ENCODE measurements at places on chromosomes 16 and 17. TPM values are rescaled to one million over a fixed set of nuclear protein-coding genes. Genes with fewer than 3 reads are reported as not detected.
A peak's percentile ranks its signal among the peaks of the same experiment; 100 is the strongest.

The ABCC11 gene
- 0.41 TPM for total RNA-seq

DNA sequence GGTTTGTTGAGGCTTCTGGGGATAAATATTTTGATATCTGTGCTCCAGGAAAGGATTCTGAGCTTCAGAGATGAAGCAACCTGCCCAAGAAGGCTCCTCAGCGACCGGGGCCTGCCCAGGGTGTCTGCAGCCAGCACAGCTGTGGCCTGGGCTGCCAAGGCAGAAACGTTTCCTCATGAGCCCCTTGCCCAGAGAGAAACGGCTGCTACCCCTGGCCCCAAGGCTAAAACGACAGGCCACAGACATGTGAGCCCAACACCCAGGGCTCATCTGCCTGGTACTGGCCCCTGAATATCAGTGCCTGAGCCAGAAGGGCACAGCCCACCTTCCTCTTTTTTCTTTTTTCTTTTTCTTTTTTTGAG lies 45.4 kb upstream of the RASD1 start:
- DNase-seq = no peak

- DNase-seq = no peak
Observed at GRCh38 chr16:11162586-11163268, 93.3 kb downstream of the SOCS1 start.

GRCh38 chr16:67720236-67720635 lies 1.1 kb upstream of the GFOD2 start:
- no peak for DNase-seq

The TRIM72 gene
- total RNA-seq = 1.2 TPM

The PTX4 gene
- not detected for total RNA-seq

- no peak for DNase-seq
Observed at GRCh38 chr16:21224800-21225199, 8.7 kb upstream of the ANKS4B start.

- DNase-seq = no peak
Observed at GRCh38 chr17:2346475-2346874, 9.2 kb downstream of the SGSM2 start.

- DNase-seq = no peak
Observed at GRCh38 chr17:64632606-64633005, 29.5 kb downstream of the SMURF2 start.

- no peak for DNase-seq
Observed at GRCh38 chr16:22023505-22023904, 15.6 kb downstream of the MOSMO start.

GRCh38 chr17:8175795-8176196 lies 384 bp downstream of the TMEM107 start:
- DNase-seq = no peak

The CDH13 gene
- 25.7 TPM for total RNA-seq

GRCh38 chr17:4800462-4801196 lies 1.5 kb downstream of the C17orf114 start:
- DNase-seq = no peak

GRCh38 chr16:65838001-65838400 lies 528.5 kb upstream of the CDH5 start:
- no peak for DNase-seq

DNA sequence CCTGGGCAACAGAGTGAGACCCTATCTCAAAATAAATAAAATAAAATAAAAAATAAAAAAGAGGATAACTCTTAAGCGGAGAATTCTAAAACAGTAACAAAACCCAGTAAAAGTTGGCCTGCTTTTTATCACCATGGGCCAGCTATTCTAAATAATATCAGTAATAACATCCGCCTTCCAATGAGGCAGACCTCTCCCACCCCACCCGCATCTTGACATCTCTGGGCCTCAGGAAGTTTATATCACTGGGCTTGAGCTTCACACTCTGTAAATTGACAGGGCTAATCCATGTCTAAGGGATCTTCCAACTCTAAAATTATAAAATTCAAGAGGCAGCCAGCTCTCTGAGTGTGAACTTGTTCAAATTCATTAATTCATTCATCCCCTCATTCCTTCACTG lies 82.9 kb upstream of the MTMR4 start:
- DNase-seq = no peak

The SERPINF2 gene
- total RNA-seq = not detected

GRCh38 chr17:44539673-44540072 lies 17.6 kb upstream of the FZD2 start:
- no peak for DNase-seq

DNA sequence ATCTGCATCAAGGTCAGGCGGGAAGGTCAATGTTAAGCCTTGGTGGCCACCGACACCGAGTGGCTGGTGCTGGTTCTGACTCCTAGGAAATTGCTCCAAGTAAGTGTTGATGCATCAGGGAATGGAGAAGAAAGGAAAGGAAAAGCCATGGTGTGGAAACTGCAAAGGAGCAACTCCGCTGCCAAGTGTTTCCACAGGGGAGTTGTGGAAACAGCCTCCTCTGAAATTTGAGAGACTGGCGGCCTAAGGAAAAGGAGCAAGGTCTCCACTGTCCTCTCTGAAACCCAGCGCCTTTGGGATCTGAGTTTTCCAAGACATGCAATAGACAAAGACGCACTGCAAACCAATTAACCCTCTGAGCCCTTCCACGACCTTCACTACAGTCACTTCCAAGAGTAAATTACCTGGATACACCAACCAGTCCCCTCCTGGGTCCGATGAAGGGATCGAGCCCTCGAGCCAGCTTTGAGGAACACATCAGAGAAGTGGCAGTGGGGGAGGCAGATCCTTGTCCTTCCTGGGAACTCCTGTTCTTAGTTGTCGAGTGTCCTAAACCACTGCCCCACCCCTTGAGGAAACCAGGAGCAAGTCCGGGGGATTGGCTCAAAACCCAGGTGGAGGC lies 51.1 kb downstream of the SRL start:
- no peak for DNase-seq

The PYDC1 gene
- 0.41 TPM for total RNA-seq

GRCh38 chr17:71580220-71580619 lies 540.6 kb upstream of the SOX9 start:
- DNase-seq = no peak

DNA sequence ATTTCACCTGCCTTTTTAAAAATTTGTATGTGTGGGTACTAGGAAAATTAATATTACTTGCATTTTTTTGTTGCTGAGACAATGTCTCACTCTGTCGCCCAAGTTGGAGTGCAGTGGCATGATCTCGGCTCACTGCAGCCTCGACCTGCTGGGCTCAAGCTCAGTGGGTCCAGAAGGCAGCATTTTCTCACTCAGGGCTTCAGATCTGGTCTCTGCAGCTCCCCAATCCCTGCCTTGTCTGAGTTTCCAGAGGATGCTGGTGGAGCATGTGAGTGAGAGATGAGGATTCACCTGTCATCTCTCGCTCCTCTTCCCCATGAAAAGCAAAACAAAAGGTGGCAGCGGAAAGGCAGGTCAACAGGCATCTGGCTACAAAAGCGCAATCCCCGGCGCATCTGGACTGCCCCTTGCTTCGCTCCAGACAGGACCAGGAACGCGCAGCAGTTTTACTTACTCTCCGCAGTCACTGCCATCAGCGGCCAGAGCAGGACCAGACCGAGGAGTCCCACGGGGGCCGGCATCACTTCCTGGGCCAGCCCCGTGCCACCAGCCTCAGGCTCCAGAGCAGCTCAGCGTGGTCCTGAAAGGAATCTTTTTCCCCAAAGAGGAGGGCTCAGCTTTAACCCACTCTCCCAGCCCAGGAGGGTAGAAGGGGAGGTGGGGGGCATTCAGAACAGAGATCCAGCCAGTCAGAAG lies 59.9 kb downstream of the LITAF start:
- no peak for DNase-seq

DNA sequence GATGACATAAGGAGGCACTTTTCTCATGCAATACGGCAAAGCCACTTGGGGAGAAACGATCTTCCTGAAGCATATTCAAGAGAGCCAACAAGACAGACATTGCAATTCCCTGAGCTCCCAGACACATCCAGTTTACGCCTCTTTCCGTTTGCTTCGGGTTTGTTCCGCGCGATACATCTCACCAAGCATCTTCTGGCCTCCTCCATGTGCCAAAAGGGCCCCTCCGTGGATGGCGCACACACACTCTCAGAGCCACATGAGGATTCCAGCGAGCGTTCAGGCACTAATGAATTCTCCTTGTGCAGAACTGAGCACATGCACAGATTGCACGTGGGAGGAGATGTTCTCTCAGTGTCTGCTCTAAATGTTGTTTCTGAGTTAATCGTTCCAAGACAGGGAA lies 146.7 kb upstream of the SHISA6 start:
- DNase-seq = no peak

DNA sequence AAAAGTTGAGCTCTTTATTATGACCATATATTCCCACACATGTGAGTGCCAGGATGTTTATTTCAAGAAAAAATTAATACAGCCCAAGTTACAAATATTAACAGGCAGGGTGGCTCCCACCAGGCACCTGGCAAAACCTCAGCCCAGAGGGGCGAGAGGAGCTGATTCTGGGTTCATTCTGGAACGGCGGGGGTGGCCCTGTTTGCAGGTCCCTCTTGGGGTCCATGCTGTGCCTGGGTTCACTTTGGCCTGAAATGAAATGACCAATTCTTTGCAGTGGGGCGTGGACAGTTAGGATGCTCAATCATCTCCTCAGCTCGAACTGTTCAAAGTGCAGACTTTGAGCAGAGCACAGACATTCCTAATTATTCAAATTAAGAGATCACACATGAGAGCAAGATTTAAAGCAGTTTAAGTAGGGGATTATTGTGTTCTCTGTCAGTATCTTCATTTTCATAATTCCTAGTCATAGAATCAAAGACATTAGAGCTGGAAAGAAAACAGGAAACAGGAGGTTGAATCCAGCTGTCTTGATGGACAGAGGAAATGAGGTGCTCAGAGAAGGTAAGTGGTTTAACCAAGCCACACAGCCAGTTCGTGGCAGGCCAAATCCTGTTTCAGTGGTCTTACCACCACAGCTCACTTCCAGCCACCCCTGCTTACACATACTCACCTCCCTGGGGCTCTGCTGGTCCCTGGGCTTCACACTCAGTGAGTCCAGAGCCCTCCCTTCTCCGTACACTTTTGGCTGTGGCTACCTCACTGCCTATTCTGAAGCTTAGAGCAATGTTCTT lies 363.9 kb upstream of the TNRC6C start:
- no peak for DNase-seq

DNA sequence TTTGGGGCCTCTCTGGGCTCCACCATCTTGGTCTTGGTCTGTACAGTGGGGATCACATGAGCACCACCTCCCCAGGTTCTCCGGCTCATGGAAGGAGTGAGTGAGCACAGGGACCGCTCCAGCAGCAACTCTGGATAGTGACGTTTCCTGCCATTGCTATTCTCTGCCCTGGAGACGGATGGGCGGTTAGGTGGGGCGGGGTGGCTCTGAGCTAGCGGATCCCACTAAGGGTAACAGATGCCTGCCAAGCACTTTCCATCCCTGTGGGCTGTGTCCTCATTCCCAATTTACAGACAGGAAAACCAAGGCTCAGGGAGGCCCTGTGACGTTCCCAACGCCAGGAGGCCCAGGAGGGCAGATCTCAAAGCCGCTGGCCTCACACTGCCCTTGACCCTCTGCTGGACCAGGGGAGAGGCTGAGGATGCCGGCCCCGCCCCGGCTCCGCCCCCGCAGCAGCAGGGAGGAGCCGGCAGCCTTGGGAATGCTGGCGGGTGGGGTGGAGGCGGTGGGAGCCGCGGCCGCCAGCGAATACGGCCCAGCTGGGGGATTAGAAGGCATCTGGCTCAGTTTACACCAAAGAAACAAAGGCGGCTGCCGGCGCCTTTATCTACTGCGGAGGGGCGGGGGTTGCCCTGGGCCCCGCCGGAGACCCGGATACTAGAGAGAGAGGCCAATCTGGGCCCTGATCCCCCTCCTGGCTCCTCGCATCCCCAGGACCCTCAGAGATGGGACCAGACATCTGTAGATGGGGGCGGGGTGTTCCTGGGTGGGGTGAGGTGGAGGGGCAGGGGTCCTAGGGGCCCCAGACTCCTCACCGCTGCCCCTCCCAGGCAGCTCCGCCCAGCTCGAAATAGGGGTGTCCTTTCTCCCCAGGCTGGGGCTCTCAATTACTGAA lies 122.3 kb upstream of the CIBAR2 start:
- peak; percentile 56 for DNase-seq

- DNase-seq = peak; percentile 85
Observed at GRCh38 chr16:58392215-58393137, at the start of gene GINS3. Gene GINS3 (plus strand): TSS chr16:58392471. CDS start chr16:58392602, 131 bp downstream.

GRCh38 chr16:72876981-72877373 lies 171.0 kb downstream of the ZFHX3 start:
- DNase-seq = no peak

DNA sequence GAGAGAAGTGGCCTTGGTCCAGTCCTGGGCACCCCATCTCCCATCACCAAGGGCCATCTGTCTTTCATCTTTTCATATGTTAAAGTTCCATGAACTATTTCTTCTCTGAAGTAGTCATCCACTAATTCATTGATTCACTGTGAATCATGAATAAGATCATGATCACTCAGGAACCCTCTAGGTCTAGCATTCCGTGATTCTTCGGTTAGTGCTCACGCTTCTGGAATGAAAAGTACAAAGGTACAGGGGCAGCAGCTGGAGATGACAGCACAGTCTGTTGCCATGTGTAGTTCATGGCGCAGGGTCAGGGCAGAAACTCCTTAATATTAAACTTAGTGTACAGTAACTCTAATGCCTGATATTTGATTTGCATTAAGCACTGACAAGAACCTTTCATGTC lies 127.1 kb downstream of the CDH13 start:
- DNase-seq = no peak

The MYH11 gene
- total RNA-seq = 1.2 TPM

The KRTAP4-12 gene
- total RNA-seq = not detected

DNA sequence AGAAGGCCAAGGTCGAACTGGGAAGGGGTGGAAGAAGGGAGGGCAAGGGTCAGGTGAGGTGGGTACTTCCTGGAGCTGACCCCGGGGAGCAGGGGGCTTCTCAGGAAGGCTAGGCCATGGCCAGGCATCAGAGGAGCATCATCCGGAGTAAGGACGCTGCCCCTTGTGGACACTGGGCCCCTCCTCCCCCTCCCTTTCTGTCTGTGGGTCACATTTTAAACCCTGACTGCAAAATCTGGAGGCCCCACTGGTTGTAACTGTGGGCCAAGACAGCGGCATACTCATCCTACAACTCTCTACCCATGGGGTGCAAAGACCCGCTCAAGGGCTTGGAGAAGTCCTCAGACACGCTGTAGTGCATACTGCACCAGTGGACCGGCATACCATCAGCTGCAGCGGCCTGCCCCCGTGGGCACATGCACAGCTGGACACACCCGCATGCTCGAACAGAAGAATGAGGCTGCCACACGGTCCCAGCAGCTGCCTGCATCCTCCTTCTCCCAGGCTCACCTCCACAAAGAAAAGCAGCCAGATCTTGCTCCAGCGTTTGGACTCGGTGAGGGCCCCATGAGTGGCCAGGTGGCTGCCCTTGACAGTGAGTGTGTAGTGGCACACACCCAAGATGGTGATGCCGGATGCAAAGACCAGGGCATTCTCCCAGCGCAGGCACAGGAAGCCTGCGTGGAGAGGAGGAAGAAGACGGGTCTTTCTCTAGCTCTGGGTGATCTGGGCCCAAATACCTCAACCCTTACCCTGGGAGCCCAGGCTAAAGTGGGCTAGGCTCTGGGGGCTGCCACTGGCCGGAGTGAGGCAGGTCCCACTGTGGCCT lies 1.2 kb downstream of the FADS6 start:
- no peak for DNase-seq

DNA sequence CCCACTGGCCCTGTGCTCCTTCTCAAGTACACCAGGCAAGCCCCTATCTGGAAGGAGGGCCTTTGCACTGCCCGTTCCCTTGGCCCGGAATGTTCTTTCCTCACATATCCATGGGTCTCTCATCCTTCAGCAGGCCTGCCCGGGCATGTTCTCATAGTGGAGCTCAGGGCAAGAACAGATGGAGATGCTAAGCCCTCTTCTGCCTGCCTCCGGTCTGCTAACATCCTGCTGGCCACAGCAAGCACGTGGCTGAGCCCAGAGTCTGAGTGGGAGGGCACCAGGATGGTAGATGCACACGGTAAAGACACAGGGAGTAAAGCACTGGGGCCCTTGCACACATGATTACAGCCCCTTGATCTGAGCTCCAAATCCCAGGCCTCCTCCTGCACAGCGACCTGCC lies 19.8 kb upstream of the ANKRD40CL start:
- no peak for DNase-seq

The ODAD4 gene
- 3.3 TPM for total RNA-seq
